ENCODE measurements at places on chromosomes 2 and 18.

GRCh38 chr2:172858473-172858745 is 122.8 kb downstream of the RAPGEF4 start:
- no peak for DNase-seq

- DNase-seq, result no peak
Measured at GRCh38 chr2:80141007-80141726, 163.4 kb downstream of the LRRTM1 start.

DNA sequence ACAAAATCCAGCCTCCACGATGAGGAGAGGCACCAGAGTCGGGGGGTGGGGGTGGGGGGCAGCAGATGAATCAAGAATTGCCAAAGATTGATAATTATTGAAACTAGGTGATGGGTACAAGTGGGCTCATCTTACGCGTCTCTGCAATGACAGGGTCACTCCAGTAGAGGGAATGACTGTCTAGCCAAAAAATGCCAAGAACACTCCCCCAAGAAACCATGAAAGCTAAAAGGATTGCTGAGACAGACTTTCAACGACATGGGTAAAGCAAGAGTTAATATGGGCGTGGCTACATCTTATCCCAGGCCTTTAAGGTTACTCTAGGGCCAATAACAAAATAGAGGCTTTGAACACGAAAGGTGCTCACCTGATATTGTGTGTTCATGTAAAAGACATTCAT is 86.5 kb downstream of the STK39 start:
- no peak for DNase-seq

DNA sequence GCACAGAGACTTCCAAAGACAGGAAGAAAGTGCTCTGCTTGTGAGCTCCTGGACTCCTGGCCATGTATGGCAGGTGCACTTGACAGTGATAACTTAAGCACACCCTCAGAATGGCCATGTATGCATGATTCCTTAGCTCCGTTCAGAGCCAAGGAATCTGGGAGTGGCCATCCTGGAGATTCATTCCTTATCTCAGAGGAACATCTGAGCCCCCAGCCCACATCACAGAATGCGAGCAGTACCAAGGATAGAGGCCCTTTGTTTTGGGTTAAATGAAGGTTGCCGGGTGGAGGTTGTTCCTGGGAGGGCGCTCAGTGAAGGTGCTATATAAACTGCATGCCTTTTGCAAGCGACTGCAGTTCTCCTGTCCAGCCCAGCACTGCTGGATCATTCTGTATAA is 26.9 kb downstream of the DIPK1C start:
- DNase-seq, result no peak

GRCh38 chr18:7803956-7804469 is 236.9 kb downstream of the PTPRM start:
- DNase-seq, result no peak
